Activated naive CD8-positive, alpha-beta T cell treated with anti-CD3 and anti-CD28 coated beads for 36 hours (primary cell): ENCODE measurements at places on chromosomes 2 and 18. TPM values are rescaled to one million over a fixed set of nuclear protein-coding genes. Genes with fewer than 3 reads are reported as not detected.

GRCh38 chr2:119174216-119174992 lies 15.9 kb upstream of the C1QL2 start:
- DNase-seq, result peak; percentile 61
- no peaks in the 10 kb centered on the region for H3K36me3 ChIP-seq
- no peak overlapping the region for H3K4me3 ChIP-seq
- no peak overlapping the region for H3K27ac ChIP-seq

DNA sequence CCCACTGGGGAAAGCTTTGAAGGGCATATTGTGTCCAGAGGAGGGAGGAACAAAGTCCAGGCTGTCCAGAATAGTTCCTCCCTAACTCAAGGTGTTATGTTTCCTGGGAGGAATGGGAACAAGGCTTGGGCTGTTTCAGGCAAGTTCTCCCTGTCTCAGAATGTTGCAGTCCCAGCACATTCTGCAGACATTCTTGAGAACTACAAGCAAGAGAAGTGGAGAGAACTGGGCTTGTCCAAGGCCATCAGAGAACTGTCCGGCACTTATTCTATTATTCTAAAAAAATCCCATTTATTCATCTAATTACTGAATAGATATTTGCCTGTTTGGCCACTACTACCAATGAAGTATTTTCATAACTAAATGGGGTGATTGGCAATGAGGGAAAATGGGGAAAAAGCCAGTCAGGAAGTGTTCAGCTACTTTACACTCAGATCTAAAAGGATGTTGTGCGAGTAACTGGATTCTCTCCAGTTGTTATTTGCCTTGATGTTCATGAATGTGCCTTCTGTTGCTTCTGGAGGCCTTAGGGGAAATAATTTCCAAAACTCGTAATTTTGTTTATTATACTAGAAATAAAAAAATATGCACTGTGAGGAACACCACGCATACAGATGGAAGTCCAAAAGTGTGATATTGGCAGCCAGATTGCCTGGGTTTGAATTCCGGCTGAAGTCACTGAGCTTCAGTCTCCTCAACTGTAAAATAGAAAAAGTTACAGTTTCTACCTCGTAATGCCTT lies 300.1 kb upstream of the RND3 start:
- H3K36me3 ChIP-seq, result no peaks in the 10 kb centered on the region
- H3K4me1 ChIP-seq, result no peaks in the 10 kb centered on the region
- H3K4me3 ChIP-seq, result no peak overlapping the region
- no peak overlapping the region for H3K27ac ChIP-seq

GRCh38 chr2:115560666-115561065 lies 1118.2 kb downstream of the DPP10 start:
- DNase-seq, result no peak
- H3K27me3 ChIP-seq, result no peaks in the 10 kb centered on the region
- H3K36me3 ChIP-seq, result no peaks in the 10 kb centered on the region
- no peak overlapping the region for H3K27ac ChIP-seq
- no peak overlapping the region for H3K4me3 ChIP-seq
- no peaks in the 10 kb centered on the region for H3K4me1 ChIP-seq

- no peak overlapping the region for H3K27ac ChIP-seq
- H3K4me1 ChIP-seq, result peaks cover 12% of the 10 kb centered on the region
These were observed 62.9 kb downstream of the POMC start for GRCh38 chr2:25105336-25106085.

GRCh38 chr2:65142515-65142914 lies 12.6 kb upstream of the RAB1A start:
- H3K4me1 ChIP-seq, result no peaks in the 10 kb centered on the region
- no peak for DNase-seq
- H3K4me3 ChIP-seq, result no peak overlapping the region
- no peak overlapping the region for H3K27ac ChIP-seq
- H3K36me3 ChIP-seq, result no peaks in the 10 kb centered on the region

- H3K27ac ChIP-seq, result peak overlapping the region; percentile 10
- H3K27me3 ChIP-seq, result no peaks in the 10 kb centered on the region
- no peak overlapping the region for H3K4me3 ChIP-seq
- DNase-seq, result no peak
- H3K4me1 ChIP-seq, result peaks cover 14% of the 10 kb centered on the region
- H3K36me3 ChIP-seq, result peaks cover 16% of the 10 kb centered on the region
These were observed 81.1 kb downstream of the TRIB2 start for GRCh38 chr2:12797815-12798214.

DNA sequence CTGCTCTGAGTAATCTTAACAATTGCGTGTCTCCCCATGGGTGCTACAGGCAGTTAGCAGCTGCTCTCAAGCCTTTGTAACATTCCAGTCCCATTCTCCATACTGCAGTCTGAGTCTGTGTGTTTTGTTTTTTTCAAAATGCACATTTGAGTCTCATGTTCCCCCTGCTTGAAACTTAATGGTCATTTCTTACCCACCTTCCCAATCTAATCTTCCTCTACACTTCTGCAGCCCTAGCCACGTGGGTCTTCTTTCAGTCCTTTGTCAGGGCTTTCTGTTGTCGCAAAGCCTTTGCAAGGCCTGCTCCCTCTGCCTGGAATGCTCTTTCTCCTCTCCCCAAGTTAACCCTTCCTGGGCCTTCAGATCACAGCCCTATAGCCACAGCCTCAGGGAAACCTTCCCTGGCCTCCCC lies 24.5 kb downstream of the ELAC1 start:
- no peaks in the 10 kb centered on the region for H3K4me1 ChIP-seq
- peaks cover 4% of the 10 kb centered on the region for H3K36me3 ChIP-seq
- H3K4me3 ChIP-seq, result no peak overlapping the region
- H3K27me3 ChIP-seq, result no peaks in the 10 kb centered on the region

GRCh38 chr2:12968399-12968798 lies 251.7 kb downstream of the TRIB2 start:
- no peak for DNase-seq
- H3K27ac ChIP-seq, result no peak overlapping the region
- H3K27me3 ChIP-seq, result peaks cover 46% of the 10 kb centered on the region
- H3K4me3 ChIP-seq, result no peak overlapping the region
- no peaks in the 10 kb centered on the region for H3K36me3 ChIP-seq
- peaks cover 18% of the 10 kb centered on the region for H3K4me1 ChIP-seq

DNA sequence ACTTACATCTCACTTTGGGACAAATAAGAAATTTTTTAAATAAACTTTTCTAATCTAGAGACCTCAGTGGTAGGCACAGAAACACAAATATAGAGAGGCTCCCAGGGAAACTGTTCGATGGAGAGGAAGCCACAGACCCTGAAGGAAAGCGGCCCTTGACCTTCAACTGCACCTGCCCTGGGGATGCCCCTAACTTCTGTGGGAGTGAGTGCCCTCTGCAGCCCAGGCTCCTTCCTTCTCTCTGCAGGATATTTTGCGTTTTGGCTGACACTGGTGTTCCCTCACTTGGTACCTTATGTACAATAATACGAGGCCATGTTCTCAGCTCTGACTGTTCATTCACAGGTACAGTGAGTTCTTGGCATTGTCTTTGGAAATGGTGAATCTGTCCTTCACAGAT lies 64.8 kb upstream of the MAL start:
- DNase-seq, result no peak
- H3K27ac ChIP-seq, result no peak overlapping the region
- H3K36me3 ChIP-seq, result no peaks in the 10 kb centered on the region
- no peak overlapping the region for H3K4me3 ChIP-seq
- H3K27me3 ChIP-seq, result peaks cover 20% of the 10 kb centered on the region
- H3K4me1 ChIP-seq, result no peaks in the 10 kb centered on the region

DNA sequence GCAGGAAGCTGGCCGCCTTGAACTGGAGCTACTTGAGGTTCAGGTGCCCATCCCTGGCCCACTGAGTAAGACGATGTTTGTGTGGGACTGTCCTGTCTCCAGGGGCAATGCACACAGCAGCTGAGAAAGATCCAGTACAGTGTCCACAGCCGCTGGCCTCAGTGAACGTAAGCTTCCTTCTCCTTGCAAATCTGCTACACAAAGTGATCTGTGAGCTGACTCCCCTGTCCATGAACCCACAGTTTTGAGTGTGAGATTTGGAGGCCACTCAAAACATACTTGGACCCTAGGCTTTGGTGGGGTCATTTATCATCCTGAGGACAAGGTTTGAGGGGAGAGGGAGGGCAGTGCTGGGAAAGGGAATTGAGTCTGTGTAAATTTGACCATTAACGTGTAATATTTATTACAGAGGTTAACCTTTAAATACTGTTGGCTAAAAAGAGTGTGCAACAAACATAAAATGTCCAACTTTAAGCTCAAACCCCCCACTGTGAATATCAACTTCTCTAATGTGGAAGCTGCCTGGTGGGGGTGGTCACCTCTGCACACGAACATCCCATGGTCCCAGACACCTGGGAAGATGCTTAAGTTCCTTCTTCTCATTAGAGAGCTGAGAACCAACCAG lies 4.9 kb upstream of the CYS1 start:
- H3K4me1 ChIP-seq, result peaks cover 12% of the 10 kb centered on the region
- no peak overlapping the region for H3K27ac ChIP-seq
- peaks cover 78% of the 10 kb centered on the region for H3K27me3 ChIP-seq
- no peak for DNase-seq
- H3K36me3 ChIP-seq, result no peaks in the 10 kb centered on the region

DNA sequence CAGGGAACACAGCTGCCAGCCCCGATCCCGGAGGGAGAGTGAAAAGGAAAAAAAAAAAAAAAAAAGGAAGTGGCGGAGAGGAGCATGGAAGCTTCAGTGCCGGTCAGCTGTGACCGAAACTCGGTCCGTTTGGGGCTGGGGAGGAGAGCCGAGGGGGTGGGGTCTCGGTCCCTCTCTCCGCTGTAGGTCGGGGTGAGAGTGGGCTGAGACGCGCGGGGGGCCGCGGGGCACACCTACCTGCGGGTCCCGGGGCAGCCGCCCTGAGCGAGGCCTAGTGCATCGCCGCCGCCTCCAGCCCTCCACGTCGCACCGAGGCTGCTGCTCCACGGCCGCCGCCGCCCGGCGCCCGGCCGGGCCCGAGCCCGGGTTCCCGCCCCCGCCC lies 536 bp downstream of the VPS54 start:
- H3K27ac ChIP-seq, result peak overlapping the region; percentile 97
- H3K27me3 ChIP-seq, result no peaks in the 10 kb centered on the region
- H3K36me3 ChIP-seq, result peaks cover 12% of the 10 kb centered on the region
- H3K4me3 ChIP-seq, result peak overlapping the region; percentile 98

GRCh38 chr2:158845859-158846258 lies 50.7 kb downstream of the DAPL1 start:
- no peaks in the 10 kb centered on the region for H3K36me3 ChIP-seq
- no peak for DNase-seq
- H3K27ac ChIP-seq, result no peak overlapping the region
- H3K27me3 ChIP-seq, result peaks cover 7% of the 10 kb centered on the region
- no peak overlapping the region for H3K4me3 ChIP-seq

GRCh38 chr2:1772471-1773267 lies 28.4 kb upstream of the PXDN start:
- no peaks in the 10 kb centered on the region for H3K4me1 ChIP-seq
- H3K4me3 ChIP-seq, result no peak overlapping the region
- no peak overlapping the region for H3K27ac ChIP-seq
- H3K27me3 ChIP-seq, result peaks cover 5% of the 10 kb centered on the region
- H3K36me3 ChIP-seq, result no peaks in the 10 kb centered on the region

Gene FABP1
- total RNA-seq, result not detected

Gene DSEL
- total RNA-seq, result 0.30 TPM

Gene SLC66A3
- total RNA-seq, result 6.8 TPM

Gene EVX2
- total RNA-seq, result not detected

Gene STARD6
- not detected for total RNA-seq

Gene PSMA8
- total RNA-seq, result 3.3 TPM

Gene PCARE
- total RNA-seq, result not detected
